ENCODE measurements at places on chromosomes 7 and 10. TPM values are rescaled to one million over a fixed set of nuclear protein-coding genes. Genes with fewer than 3 reads are reported as not detected.
A peak's percentile ranks its signal among the peaks of the same experiment; 100 is the strongest.

- peaks cover 11% of the 10 kb centered on the region for H3K36me3 ChIP-seq
- no peak for DNase-seq
- no peaks in the 10 kb centered on the region for H3K4me1 ChIP-seq
- H3K27ac ChIP-seq: no peak overlapping the region
- no peaks in the 10 kb centered on the region for H3K27me3 ChIP-seq
Observed at GRCh38 chr7:6169805-6170520, 102.5 kb downstream of the CYTH3 start.

DNA sequence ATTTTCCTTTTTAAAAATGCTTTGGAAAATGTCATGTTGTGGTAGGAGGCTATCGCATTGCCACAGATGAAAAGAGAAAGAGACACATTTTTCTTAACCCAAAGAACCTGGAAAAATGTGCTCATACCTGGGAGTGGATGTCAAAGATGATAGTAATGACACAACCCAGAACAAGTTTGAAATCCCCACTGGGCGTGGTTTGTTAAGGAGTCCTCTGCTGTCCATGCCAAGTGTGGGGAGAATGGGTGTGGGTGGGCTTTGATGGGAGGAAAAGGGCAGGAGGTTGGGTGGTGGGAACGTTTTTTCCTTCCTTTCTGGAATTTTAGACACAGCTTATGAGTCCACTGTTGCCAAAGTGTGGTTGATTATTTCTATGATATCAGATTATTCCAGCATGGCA is 10.9 kb downstream of the OPTN start:
- DNase-seq: no peak
- H3K27ac ChIP-seq: no peak overlapping the region
- no peaks in the 10 kb centered on the region for H3K27me3 ChIP-seq

FXYD4 gene
- total RNA-seq: not detected

CCT6A gene
- 88.7 TPM for total RNA-seq

ENKUR gene
- total RNA-seq: 0.33 TPM

NCF1 gene
- 6.0 TPM for total RNA-seq

- no peaks in the 10 kb centered on the region for H3K27me3 ChIP-seq
- H3K4me3 ChIP-seq: no peak overlapping the region
- no peak for DNase-seq
- H3K27ac ChIP-seq: no peak overlapping the region
Observed at GRCh38 chr7:116041615-116042014, 11.1 kb upstream of the TFEC start.

DNA sequence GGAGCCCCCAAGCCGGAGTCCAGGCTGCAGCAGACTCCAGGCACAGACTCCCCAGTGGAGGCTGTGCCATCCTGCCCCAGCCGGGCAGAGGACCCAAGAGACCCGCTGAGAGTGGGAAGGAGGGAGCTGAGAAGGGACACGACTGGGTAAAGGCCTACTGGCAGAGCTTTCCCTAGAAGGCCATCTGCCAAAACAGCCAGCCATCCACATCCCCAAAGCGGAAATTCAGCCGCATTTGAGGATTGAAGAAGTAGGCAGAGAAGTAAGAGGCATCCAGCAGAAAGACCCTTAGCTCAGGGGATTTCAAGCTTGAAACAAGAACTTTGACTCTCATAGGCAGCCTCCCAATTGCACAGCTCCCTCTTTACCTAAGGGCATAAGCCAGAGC is 857 bp downstream of the CPXM2 start:
- H3K27me3 ChIP-seq: no peaks in the 10 kb centered on the region
- no peaks in the 10 kb centered on the region for H3K4me1 ChIP-seq
- H3K27ac ChIP-seq: peak overlapping the region; percentile 74
- no peaks in the 10 kb centered on the region for H3K36me3 ChIP-seq
- H3K4me3 ChIP-seq: no peak overlapping the region

- peak; percentile 37 for DNase-seq
- no peaks in the 10 kb centered on the region for H3K27me3 ChIP-seq
- no peak overlapping the region for H3K4me3 ChIP-seq
- H3K4me1 ChIP-seq: no peaks in the 10 kb centered on the region
Observed at GRCh38 chr10:35506741-35507140, 98.4 kb upstream of the GJD4 start.

- no peak overlapping the region for H3K4me3 ChIP-seq
- H3K4me1 ChIP-seq: no peaks in the 10 kb centered on the region
- H3K36me3 ChIP-seq: no peaks in the 10 kb centered on the region
- no peaks in the 10 kb centered on the region for H3K27me3 ChIP-seq
Observed at GRCh38 chr7:34156336-34156735, 251.0 kb downstream of the BMPER start.

DNA sequence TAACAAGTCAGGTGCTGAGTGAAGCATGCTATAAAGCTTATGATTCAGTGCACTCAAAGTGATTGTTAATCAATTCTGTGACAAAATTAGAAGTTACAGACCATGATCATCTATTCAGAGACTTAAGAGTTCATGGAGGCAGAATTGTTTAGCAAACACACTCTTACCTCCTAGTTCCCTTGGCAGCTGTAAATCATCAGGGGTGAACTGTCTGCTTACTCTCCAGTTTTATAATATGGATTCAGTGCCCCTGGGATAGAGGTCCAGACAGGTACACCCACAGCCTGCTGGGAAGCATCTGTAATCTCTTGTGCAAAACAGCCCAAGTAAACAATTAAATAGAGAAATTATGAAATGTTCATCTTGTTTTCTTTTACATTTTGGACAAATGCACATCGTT is 835.0 kb upstream of the COBL start:
- DNase-seq: no peak
- H3K36me3 ChIP-seq: no peaks in the 10 kb centered on the region
- H3K4me3 ChIP-seq: no peak overlapping the region
- H3K4me1 ChIP-seq: no peaks in the 10 kb centered on the region
- H3K27me3 ChIP-seq: no peaks in the 10 kb centered on the region

- H3K27ac ChIP-seq: no peak overlapping the region
- DNase-seq: no peak
- H3K4me1 ChIP-seq: no peaks in the 10 kb centered on the region
- peaks cover 15% of the 10 kb centered on the region for H3K36me3 ChIP-seq
- no peaks in the 10 kb centered on the region for H3K27me3 ChIP-seq
Observed at GRCh38 chr7:157409753-157410727, 73.2 kb downstream of the DNAJB6 start.

DNA sequence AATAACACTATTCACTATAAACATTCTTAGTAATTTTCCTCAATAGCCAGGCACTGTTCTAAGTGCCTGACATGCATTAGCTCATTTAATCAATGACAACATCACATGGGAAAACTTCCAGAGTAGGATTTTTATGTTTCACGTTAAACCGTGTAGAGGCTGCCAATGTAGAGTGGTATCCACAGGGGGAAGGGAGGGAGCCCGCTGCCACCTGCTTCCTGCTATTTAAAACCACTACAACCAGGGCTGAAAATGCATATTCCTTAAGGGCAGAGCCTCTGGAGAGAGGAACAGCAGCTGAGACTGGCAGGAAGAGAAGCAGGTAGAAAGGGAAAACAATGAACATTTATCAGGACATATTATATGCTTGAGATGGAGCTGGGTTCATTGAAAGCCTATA is 684.3 kb upstream of the AUTS2 start:
- H3K27ac ChIP-seq: no peak overlapping the region
- H3K36me3 ChIP-seq: no peaks in the 10 kb centered on the region
- DNase-seq: no peak

HOXA13 gene
- total RNA-seq: not detected

GRCh38 chr10:120426306-120426705 is 30.7 kb upstream of the PLPP4 start:
- no peaks in the 10 kb centered on the region for H3K36me3 ChIP-seq
- DNase-seq: no peak
- no peak overlapping the region for H3K4me3 ChIP-seq
- H3K4me1 ChIP-seq: no peaks in the 10 kb centered on the region

GRCh38 chr7:149708026-149708425 is 65.4 kb downstream of the ZNF467 start:
- no peaks in the 10 kb centered on the region for H3K36me3 ChIP-seq
- no peak overlapping the region for H3K4me3 ChIP-seq
- no peaks in the 10 kb centered on the region for H3K27me3 ChIP-seq
- no peak overlapping the region for H3K27ac ChIP-seq
- H3K4me1 ChIP-seq: no peaks in the 10 kb centered on the region
- DNase-seq: no peak

DNA sequence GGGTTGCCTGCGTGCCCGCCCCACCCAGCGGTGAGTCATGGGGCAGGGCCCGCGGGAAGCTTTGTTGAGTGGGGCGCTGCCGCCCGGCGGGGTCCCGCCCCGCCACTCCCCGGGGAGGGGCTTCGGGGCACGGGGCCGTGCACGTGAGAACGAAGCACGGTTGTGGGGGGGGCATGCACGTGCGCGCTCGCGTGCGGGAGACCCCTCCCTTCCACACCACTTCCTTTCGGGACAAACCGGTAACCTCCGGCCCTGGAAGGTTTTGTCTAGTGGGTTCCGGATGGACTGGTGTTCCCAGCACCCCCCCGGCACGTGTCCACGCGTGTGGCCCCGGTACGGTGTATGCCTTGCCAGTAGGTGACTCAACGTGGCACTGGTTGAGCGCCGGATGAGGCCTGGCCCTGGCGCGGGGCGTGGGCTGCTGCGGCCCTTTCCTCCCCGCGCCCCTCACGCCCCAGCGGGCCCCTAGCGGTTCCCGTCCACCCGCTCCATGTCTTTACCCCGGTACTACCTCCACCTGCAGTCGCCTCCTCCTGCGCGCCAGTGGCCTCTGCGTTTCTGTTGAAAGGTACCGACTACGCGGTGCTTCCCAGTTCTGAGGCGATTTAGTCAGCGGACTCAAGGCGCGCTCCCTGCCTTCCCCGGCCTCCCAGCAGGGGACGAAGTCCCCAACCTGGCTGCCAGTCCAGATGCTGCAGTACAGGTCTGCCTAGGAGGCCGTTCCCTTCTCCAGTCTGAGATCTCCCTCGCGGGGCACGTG is 3.1 kb downstream of the ADIRF start:
- no peak overlapping the region for H3K4me3 ChIP-seq
- H3K4me1 ChIP-seq: peaks cover 35% of the 10 kb centered on the region
- DNase-seq: peak; percentile 94
- H3K27ac ChIP-seq: peak overlapping the region; percentile 96
- H3K27me3 ChIP-seq: no peaks in the 10 kb centered on the region
- no peaks in the 10 kb centered on the region for H3K36me3 ChIP-seq

- no peaks in the 10 kb centered on the region for H3K27me3 ChIP-seq
- H3K4me3 ChIP-seq: no peak overlapping the region
- no peak for DNase-seq
Observed at GRCh38 chr7:111198255-111198654, 107.3 kb downstream of the LRRN3 start.

DNA sequence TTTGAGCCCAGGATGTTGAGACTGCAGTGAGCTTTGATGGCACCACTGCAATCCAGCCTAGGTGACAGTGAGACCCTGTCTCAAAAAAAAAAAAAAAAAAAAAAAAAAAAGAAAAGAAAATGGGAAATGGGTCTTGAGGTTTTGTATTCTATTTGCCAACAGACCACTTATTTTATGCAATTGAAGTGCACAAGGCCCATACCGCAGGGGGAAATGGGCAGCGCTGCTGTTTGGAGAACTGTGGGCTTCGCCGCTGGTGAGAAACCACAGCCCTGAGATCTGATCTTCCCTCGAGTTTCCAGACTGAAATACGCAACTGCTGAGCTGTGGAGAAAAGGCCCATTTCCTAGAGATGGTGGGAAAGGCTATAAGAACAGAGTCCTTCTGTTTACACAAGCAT is 512.0 kb downstream of the TCERG1L start:
- H3K27ac ChIP-seq: no peak overlapping the region
- no peak overlapping the region for H3K4me3 ChIP-seq
- no peaks in the 10 kb centered on the region for H3K27me3 ChIP-seq
- no peaks in the 10 kb centered on the region for H3K4me1 ChIP-seq
- no peaks in the 10 kb centered on the region for H3K36me3 ChIP-seq
- DNase-seq: no peak

- no peaks in the 10 kb centered on the region for H3K36me3 ChIP-seq
- no peak overlapping the region for H3K4me3 ChIP-seq
- no peak for DNase-seq
- no peak overlapping the region for H3K27ac ChIP-seq
- H3K27me3 ChIP-seq: no peaks in the 10 kb centered on the region
- peaks cover 9% of the 10 kb centered on the region for H3K4me1 ChIP-seq
Observed at GRCh38 chr10:16867556-16867955, 50.3 kb upstream of the RSU1 start.

- no peaks in the 10 kb centered on the region for H3K36me3 ChIP-seq
- no peak overlapping the region for H3K4me3 ChIP-seq
Observed at GRCh38 chr7:87155788-87156187, 3.5 kb downstream of the DMTF1 start.

UBTD1 gene
- total RNA-seq: 7.8 TPM

CFAP70 gene
- 12.5 TPM for total RNA-seq

- peak overlapping the region; percentile 91 for H3K27ac ChIP-seq
- no peaks in the 10 kb centered on the region for H3K36me3 ChIP-seq
- H3K27me3 ChIP-seq: no peaks in the 10 kb centered on the region
- DNase-seq: peak; percentile 93
- H3K4me3 ChIP-seq: no peak overlapping the region
Observed at GRCh38 chr10:110356628-110357245, 52.0 kb upstream of the SMNDC1 start.

- peaks cover 4% of the 10 kb centered on the region for H3K4me1 ChIP-seq
- peak; percentile 11 for DNase-seq
- H3K36me3 ChIP-seq: no peaks in the 10 kb centered on the region
- peak overlapping the region; percentile 68 for H3K4me3 ChIP-seq
- H3K27ac ChIP-seq: no peak overlapping the region
Observed at GRCh38 chr10:70053841-70054288, 1.2 kb downstream of the MACROH2A2 start.

TAS2R39 gene
- not detected for total RNA-seq

DNA sequence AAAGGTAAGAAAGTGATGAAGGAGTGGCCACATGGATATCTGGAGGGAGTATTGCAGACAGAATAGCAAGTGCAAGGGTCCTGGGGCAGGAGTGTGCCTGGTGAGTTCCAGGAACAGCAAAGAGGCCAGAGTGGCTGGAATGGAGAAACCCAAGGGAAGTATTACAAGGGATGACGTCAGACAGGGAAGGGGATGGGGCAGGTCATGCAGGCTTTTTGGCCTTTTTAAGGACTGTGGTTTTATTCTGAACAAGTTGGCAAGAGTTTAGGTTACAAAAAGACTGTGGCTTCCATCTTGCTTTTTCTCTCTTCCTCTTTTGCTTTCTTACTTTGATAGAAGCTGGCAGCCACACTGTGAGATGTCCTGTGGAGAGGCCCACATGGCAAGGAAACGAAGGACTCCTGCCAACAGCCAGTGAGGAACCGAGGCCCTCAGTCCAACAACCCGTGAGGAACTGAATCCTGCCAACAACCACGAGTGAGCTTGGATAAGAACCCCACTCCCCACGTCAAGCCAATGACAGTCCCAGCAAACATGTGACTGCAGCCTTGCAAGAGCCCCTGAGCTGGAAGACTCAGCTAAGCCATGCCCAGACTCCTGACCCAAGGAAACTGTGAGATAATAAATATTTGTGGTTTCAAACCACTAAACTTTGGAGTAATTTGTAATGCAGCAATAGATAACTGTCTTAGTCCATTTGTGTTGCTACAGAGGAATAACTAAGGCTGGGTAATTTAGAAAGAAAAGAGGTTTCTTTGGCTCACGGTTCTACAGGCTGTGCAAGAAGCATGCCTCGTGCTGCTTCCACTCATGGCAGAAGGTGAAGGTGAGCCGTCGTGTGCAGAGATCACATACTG is 19.8 kb upstream of the KDM7A start:
- H3K27me3 ChIP-seq: no peaks in the 10 kb centered on the region
- no peak overlapping the region for H3K4me3 ChIP-seq
- no peaks in the 10 kb centered on the region for H3K36me3 ChIP-seq
- DNase-seq: peak; percentile 17

LIPK gene
- not detected for total RNA-seq

GRCh38 chr7:31521336-31522010 is 7.6 kb downstream of the ITPRID1 start:
- H3K27me3 ChIP-seq: no peaks in the 10 kb centered on the region
- H3K4me3 ChIP-seq: no peak overlapping the region
- no peaks in the 10 kb centered on the region for H3K4me1 ChIP-seq
- H3K27ac ChIP-seq: no peak overlapping the region
